ENCODE measurements at places on chromosomes 5 and 9.
A peak's percentile ranks its signal among the peaks of the same experiment; 100 is the strongest.

- DNase-seq: no peak
Observed at GRCh38 chr5:119217183-119217582, 138.6 kb upstream of the TNFAIP8 start.

DNA sequence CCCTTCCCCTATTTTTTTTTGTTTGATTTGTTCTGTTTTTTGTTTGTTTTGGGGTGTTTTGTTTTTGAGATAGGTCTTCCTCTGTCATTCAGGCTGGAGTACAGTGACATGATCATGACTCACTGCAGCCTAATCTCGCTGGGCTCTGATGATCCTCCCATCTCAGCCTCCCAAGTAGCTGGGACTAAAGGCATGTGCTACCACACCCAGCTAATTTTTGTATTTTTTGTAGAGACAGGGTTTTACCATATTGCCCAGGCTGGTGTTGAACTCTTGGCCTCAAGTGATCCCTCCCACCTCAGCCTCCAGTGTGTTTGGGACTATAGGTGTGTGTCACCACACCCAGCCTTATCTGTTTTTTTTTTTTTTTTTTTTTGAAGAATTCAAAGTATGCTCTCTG is 605.4 kb downstream of the DNAH5 start:
- DNase-seq: no peak
- peaks cover 1% of the 10 kb centered on the region for H3K4me1 ChIP-seq
- H3K4me3 ChIP-seq: no peak overlapping the region
- no peaks in the 10 kb centered on the region for H3K27me3 ChIP-seq

GRCh38 chr5:128681764-128682592 is 143.9 kb upstream of the FBN2 start:
- no peaks in the 10 kb centered on the region for H3K27me3 ChIP-seq
- no peaks in the 10 kb centered on the region for H3K4me1 ChIP-seq
- no peak overlapping the region for H3K27ac ChIP-seq
- DNase-seq: peak; percentile 59
- H3K4me3 ChIP-seq: no peak overlapping the region

GRCh38 chr9:99167119-99167518 is 54.6 kb downstream of the ALG2 start:
- no peak for DNase-seq
- no peak overlapping the region for H3K27ac ChIP-seq
- no peak overlapping the region for H3K4me3 ChIP-seq
- no peaks in the 10 kb centered on the region for H3K27me3 ChIP-seq

- H3K27ac ChIP-seq: no peak overlapping the region
- no peak overlapping the region for H3K4me3 ChIP-seq
- H3K36me3 ChIP-seq: no peaks in the 10 kb centered on the region
- no peaks in the 10 kb centered on the region for H3K4me1 ChIP-seq
- no peak for DNase-seq
Observed at GRCh38 chr5:173042763-173043107, 13.4 kb upstream of the CREBRF start.

DNA sequence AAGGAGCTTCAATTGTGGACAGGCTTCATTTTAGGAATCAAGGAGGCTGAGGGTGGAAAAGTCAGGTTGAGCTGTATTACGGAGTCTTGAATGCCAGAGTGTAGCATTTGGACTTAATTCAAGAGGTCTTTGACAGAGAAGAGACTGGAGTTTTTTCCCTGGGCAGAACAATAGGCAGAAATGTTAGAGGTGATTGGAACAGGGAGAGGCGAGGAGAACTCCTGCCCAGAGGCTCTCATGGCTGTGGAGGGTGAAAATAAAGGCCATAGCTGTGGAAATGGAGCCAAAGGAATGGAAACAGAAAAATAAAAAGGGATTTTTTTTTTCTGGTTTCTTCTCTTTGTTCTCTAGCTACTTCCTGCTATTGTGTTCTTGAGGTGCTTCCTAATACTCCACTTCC is 3.7 kb upstream of the IFNB1 start:
- no peaks in the 10 kb centered on the region for H3K27me3 ChIP-seq
- no peaks in the 10 kb centered on the region for H3K36me3 ChIP-seq
- no peak overlapping the region for H3K27ac ChIP-seq
- no peaks in the 10 kb centered on the region for H3K4me1 ChIP-seq
- no peak for DNase-seq
- no peak overlapping the region for H3K4me3 ChIP-seq

GRCh38 chr5:155729684-155730059 is 597.3 kb upstream of the SGCD start:
- H3K36me3 ChIP-seq: no peaks in the 10 kb centered on the region
- H3K27me3 ChIP-seq: peaks cover 97% of the 10 kb centered on the region
- peak overlapping the region; percentile 74 for H3K4me3 ChIP-seq

DNA sequence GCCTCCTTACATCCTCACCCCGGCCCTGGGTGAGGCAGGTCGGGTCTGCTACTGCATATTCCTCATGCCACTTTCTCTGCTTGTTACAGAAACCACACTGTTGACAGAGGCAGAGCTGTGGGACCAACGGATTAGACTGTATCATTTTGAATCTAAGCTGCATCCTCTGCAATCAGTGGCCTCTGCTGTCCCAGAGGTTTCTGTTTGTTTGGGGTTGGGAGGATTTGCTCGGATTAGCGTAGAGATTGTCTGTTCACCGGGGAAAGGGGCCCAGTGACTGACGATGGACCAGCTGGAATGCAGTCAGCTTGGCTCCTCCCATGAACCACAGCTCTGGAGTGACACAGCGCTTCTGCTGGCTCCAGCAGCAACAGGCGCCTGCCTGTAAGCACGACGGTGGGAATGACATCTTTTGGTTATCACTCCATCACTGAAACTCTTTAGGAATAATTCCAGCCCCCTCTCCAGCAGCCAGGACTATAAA is 37.3 kb upstream of the ADRA1B start:
- no peak overlapping the region for H3K4me3 ChIP-seq
- no peaks in the 10 kb centered on the region for H3K4me1 ChIP-seq
- peaks cover 7% of the 10 kb centered on the region for H3K27me3 ChIP-seq
- no peak overlapping the region for H3K27ac ChIP-seq

- DNase-seq: peak; percentile 30
- H3K27me3 ChIP-seq: no peaks in the 10 kb centered on the region
- no peaks in the 10 kb centered on the region for H3K36me3 ChIP-seq
Observed at GRCh38 chr9:135051316-135052038, 36.0 kb upstream of the OLFM1 start.

DNA sequence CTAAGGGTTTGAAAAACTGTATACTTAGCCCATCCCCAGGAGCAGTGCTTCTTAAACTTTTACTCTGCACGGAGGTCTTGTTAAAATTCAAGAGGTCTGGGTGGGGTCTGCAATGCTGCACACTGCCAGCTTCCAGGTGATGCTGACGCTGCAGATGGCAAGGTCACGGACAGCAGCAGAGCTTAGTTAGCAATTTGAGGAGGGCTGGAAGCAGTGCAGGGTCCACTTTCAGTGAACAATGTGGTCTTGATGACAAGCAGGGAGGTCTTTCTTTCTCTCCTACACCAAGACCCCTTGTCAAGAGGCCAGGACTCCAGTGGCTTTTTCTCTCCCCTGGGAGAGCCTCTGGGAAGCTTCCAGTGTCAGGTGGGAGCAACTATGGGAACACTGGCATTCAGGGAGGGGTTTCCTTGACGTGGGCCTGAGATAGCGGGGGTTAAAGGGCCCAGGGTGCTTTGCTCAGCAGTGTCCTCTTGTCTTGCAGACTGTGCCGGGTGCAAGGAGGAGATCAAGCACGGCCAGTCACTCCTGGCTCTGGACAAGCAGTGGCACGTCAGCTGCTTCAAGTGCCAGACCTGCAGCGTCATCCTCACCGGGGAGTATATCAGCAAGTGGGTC is 65.0 kb upstream of the AFAP1L1 start:
- no peak overlapping the region for H3K4me3 ChIP-seq
- no peaks in the 10 kb centered on the region for H3K36me3 ChIP-seq
- DNase-seq: no peak

DNA sequence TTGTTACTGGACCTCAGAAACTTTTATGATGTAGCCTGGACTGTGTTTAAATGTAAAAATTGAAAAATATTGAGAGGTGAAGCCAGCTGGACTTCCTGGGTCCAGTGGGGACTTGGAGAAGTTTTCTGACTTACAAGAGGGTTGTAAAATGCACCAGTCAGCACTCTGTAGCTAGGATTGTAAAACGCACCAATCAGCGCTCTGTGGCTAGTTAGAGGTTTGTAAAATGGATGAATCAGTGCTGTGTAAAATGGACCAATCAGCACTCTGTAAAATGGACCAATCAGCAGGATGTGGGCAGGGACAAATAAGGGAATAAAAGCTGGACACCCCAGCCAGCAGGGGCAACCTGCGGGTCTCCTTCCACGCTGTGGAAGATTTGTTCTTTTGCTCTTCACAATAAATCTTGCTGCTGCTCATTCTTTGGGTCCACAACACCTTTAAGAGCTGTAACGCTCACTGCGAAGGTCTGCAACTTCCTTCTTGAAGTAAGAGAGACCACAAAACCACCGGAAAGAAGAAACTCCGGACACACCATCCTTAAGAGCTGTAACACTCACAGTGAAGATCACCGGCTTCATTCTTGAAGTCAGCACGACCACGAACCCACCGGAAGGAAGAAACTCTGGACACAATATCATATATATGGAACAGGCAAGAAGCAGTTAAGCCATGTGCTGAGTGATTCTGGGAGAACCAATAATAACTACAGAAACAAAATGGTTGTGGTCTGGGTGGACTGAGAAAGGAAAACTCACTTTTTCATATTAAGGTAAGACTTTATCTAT is 201.3 kb downstream of the GABRG2 start:
- no peak for DNase-seq
- H3K27ac ChIP-seq: no peak overlapping the region
- peaks cover 79% of the 10 kb centered on the region for H3K36me3 ChIP-seq
- no peaks in the 10 kb centered on the region for H3K27me3 ChIP-seq

- H3K4me1 ChIP-seq: peaks cover 5% of the 10 kb centered on the region
- H3K27me3 ChIP-seq: peaks cover 17% of the 10 kb centered on the region
- H3K27ac ChIP-seq: no peak overlapping the region
Observed at GRCh38 chr9:20624201-20625002, 2.1 kb upstream of the MLLT3 start.

GRCh38 chr5:989961-990530 is 18.6 kb upstream of the NKD2 start:
- H3K27me3 ChIP-seq: no peaks in the 10 kb centered on the region
- H3K36me3 ChIP-seq: no peaks in the 10 kb centered on the region
- H3K4me1 ChIP-seq: no peaks in the 10 kb centered on the region
- H3K27ac ChIP-seq: peak overlapping the region; percentile 97
- H3K4me3 ChIP-seq: no peak overlapping the region

Data from endodermal cell (in vitro differentiated cells).